Urinary bladder (tissue), 4 donors: ENCODE measurements at places on chromosomes 11 and 22. TPM values are rescaled to one million over a fixed set of nuclear protein-coding genes. Genes with fewer than 3 reads are reported as not detected.

RAG2 gene
- 0.16 TPM for total RNA-seq

CDON gene
- total RNA-seq = 47.4 TPM

DNA sequence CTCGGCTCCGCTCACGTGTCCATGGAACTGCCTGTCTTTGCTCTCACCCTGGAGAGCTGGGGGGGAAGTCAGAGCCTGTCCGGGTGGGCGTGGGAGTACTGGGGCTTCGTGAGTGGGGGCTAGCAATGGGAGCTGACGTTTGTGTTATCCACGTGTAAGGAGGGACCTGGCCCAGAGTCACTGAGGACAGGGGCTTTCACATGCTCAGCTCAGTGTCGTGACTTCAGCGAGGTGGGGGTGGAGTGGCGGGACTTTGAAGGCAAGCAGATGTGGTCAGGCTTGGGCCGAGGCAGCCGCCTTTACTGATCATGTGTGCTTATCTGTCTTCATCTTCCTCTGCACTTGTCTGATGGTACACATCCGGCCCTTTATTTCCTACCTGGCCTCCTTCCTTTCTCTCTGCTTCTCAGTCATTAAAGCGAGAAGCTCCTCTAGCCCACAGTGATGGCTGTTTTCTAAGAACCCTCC lies 113.1 kb upstream of the NNMT start:
- no peak for DNase-seq

DNA sequence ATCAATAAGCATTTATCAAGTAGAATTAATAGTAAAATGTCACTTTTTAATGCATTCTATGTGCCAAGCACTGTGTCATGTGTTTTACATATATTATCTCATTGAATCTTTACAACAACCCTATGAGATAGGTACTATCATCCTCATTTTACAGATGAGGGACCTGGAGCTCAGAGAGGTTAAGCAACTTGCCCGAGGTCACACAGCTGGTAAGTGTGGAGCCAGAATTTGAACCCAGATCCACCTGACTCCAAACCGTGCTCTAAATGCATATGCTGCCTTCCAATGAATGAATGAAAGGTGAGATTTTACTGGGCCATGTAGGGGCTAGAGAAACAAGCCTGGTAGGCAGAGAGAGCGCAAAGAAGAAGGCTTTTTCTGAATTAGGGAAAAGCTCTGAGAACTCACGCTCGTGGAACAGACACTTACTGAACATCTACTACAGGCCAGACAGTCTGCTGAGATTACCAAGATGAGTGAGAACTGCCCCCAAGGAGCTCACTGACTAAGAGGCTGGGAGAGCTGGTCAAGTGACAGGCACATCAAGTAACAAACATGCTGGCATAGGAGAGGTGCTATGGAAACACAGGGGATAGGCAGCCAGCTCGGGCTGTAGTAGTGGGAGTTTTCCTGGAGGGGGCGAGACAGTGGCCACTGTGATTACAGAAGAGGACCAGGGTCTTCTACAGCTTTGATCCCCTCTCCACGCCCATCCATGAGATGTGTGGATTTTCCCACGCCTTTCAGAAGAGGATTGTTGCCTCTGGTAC lies 4.4 kb downstream of the ABCG4 start:
- no peak for DNase-seq

- peak; percentile 71 for DNase-seq
Measured at GRCh38 chr11:74929431-74930363, 19.2 kb downstream of the XRRA1 start.

GRCh38 chr22:17562906-17563870 lies at the start of gene SLC25A18:
SLC25A18 (plus strand) TSS chr22:17563498; CDS start chr22:17579945, 16,447 bp downstream.
- no peak for DNase-seq

GRCh38 chr22:48838846-48839730 lies 988.6 kb downstream of the BRD1 start:
- DNase-seq = no peak

GRCh38 chr22:47691152-47691895 lies 928.9 kb downstream of the TBC1D22A start:
- no peak for DNase-seq

- no peak for DNase-seq
Measured at GRCh38 chr11:131652231-131652630, 281.8 kb downstream of the NTM start.

DNA sequence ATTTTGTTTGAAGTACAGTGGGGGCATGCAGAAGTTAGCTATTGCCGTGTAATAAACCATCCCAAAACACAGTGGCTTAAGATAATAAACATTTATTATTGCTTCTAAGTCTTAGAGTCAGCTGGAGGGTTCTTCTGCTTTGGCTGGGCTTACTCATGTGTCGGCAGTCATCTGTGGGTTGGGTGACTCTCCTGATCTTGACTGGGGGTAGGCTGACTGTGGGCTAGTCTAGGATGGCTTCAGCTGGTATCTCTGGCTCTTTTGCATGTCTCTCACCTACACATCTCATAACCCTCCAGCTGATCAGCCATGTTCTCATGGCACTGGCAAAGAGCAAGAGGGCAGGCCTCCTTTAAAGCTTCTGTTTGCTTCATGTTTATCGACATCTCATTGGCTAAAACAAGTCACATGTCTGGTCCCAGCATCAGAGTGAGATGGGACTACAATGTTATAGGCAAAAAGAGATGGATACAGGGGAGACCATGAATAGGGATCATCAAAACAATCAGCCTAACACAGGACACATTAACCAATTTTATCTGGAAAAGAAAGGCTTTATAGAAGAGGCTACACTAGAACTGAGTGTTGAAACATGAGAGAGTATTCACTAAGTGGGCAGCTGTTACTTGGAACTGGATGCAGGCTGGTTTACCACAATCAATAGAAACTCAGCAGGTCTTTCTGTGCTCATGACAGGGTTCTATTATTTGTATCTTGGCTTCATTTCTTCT lies 5.1 kb downstream of the LRRC51 start:
- no peak for DNase-seq
